ENCODE measurements at places on chromosomes 5 and 9.

DNA sequence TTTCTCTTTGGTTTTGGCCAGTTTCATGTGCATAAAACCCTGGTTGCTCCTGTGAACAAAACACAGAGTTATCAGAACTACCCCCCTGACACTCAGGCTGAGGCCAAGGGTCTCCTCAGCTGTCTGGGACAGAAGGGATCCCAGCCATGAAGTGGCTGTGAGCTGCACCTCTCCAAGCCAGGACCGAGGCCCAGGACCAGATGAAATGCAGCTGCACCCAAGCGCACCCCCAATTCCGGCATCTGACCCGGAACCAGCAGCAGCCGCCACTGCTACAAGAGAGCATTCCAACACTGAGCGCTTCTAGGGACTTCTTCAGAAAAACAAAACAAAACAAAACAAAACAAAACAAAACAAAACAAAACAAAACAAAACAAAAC lies 16.0 kb upstream of the SLC25A51 start:
- DNase-seq, result no peak

- no peak for DNase-seq
Observed at GRCh38 chr5:126192226-126192625, 231.0 kb upstream of the GRAMD2B start.

GRCh38 chr5:52746539-52746938 lies 41.2 kb upstream of the ITGA1 start:
- DNase-seq, result no peak

DNA sequence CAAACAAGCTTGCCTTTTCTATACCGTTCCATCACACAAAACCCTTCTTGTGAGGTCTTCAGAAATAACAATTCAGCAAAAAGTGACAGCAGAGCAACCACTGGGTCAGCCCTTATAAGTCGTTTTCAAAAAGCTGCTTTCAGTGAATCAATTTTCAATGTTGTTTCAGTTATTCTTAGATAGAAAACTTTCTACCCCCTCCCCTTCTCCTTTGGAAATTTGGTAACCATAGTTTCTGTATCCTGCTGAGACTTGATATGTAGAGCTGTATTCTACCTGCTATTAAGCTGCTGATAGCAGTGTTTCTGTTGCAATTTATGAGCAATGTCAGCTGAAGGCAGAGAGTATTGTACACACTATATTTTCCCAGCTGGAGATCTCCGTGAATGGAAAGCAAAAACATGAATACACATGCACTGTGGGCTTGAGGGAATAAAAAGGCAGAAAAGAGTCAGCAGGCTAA lies 75.7 kb downstream of the ZNF608 start:
- no peak for DNase-seq

DNA sequence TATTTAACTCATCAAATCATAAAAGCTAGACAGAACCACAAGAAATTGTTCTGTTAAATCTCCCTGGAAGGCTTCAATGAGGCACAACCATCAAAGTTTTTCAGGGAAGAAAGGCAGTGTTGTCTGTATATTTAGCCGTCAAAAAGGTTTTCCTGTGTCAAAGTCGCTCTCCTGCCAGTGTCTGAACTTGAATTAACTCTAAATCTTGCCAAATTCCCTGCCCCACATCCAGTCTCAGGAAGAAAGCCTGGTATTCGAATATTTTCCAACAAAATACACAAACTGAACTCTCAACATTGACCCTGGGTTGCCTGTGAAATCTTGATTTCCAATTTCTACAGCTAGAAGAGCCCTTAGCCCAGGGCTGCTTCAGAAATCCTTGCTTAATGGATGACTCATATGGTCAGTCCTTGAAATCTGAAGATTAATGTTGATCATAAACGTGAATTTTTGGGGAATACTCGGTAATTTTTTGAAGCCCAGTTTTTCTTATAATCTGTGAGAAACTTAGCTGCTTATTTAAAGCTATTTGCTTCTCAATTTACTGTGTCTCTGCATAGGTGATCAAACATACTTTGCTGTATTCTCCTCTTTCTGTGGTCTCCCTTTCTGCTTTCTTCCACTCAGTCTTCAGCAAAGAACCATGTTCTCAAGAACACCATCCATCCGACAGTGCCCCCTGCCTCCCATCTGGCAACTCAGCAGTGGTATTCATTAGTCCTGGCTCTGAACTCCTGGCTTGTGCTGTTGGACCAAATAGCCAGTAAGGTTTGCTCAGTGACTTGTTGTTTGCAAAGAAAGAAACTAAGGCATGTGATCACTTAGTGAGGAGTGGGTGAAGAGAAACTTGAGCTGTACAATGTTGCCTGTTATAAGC lies 58.9 kb downstream of the NREP start:
- DNase-seq, result no peak

GRCh38 chr5:77015938-77016569 lies 14.2 kb upstream of the AGGF1 start:
- no peak for DNase-seq

- DNase-seq, result no peak
Observed at GRCh38 chr5:10201223-10201868, 48.3 kb downstream of the ATPSCKMT start.
